ENCODE measurements at places on chromosomes 16 and 17.

DNA sequence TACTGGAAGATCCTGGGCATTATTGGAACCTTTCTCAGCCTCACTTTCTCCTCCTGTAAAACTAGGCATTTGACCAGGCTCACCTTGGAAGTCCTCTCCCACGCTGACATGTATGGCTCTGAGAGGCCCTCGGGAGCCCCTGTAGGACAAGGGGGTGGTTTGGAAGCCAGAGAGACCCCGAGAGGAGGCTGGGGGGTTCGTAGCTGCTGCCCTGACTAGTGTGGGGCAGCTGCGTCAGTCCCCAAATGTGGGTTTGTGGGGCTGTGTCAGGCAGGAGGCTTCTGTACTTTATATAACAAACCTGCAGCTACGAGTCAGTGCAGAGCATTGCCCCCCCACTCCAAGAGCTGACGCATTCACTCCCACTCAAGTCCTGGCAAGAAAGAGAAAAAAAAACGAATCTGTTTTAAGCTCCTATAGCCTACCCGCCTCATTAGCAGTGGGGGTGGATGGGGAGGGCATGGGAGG, 1.8 kb downstream of the CX3CL1 start:
- no peak for DNase-seq

DNA sequence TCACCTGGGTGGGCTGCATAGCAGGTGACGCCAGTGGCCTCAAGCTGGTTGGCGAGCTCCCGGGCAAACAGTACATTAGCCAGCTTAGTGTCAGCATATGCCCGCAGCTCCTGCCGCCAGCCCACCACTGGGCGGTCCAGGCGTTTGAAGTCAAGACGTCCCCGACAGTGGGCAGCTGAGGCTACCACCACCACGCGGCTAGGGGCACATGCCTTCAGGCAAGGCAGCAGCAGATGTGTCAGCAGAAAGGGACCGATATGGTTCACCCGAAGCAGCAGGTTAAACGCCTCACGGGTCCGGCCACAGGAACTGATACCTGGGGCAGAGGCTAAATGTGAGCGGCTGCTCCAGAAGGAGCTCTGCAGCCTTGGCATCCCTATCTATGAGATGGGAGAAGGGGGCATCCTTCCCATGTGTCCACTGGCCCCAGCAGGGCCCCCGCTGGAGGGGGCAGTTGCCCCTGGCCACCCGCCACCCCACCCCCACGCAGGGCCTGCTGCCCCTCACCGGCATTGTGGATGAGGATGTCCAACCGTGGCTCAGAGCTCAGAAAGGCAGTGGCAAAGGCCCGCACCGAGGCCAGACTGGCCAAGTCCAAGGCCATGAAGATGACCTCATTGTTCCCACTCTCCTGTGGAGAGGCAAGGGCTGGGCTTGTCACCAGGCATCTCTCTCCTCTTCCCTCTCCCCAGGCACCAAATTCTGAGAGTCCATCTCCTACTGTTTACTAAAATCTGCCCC, 1.7 kb downstream of the DHRS13 start:
- DNase-seq: no peak

DNA sequence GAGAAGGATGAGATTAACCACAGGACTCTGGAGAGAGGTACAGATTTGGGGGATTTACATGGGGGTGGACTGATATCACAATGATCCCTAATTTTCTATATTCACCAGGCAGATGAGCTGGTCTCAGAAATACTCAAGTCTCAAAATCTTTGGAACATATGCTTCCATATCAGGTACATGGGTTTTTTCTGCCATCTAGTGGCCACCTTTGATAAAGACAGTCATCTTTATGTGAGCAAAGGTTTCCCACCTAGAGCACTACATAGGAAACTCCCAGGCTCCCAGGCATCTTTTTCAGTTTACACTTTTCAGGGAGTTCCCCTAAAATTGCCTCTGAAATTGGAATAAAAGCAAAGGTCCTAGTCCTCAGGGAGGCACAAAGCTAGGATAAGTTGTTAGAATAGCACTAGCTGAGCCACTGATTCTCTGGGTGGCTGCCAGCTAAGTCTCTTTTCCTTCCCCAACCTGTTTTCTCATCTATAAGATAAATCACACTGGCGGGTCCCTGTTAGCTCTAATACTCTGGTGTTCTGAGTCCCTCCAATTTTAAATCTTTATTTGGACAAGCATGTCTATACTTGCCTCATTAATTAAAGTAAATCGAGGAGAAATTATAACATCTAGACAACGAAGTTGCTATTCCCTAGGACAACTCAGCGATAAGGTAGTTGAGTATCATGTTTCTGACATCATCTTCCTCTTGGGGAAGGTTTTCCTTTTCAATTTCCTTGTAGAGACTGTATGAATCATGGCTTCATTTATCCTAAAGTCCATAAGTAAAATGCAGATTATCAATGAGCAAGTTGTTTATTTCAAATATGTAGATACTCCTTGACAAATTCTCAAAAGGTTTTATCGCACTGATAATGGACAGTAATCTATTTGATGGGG, 19.0 kb upstream of the MON1B start:
- peak; percentile 27 for DNase-seq

DNA sequence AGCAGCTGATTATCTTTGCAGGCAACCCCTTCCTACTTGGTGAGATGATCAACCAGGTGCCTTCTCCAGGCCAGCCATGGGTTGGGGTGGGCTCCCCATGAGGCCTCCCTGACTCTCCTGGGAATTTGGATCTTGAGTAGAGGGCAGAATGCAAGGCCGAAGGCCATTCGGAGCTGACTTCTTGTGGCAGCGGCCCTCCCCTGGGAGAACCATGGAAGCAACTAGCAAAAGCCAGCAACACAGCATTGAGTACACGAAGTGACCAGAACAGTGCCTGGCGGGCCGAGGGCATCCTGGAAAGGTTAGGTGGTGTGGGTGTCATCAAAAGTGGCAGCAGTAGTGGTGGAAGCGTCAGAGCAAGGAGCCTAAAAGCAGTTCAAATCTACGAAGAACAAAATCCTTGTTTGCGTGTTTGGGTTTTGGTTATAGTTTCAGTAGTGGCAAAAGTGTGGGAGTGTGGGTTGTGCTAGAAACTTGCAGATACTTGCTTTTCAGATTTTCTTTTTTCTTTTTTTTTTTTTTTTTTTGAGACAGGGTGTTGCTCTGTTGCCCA, 2.0 kb upstream of the ALDH3A1 start:
- DNase-seq: no peak

- DNase-seq: peak; percentile 14
Measured at GRCh38 chr17:67602974-67603373, 114.8 kb upstream of the NOL11 start.

Measured in CD8-positive, alpha-beta memory T cell (primary cell).